ENCODE measurements at places on chromosomes 6 and 20.

GRCh38 chr6:134527108-134527787, 209.3 kb upstream of the SGK1 start:
- no peak for DNase-seq

DNA sequence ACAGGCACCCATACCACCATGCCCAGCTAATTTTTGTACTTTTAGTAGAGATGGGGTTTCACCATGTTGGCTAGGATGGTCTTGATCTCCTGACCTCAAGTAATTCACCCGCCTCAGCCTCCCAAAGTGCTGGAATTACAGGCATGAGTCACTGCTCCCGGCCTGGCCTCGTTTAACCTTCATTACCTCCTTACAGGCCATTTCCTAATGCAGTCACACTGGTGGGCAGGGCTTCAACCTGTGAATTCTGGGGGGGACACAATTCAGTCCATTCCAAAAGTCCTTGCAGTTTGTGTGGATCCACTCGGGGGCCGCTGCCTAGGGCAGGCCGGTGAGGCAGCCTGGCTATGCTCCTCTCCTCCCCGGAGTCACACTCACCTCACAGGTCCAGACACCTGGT, 112.4 kb upstream of the SNX9 start:
- DNase-seq: no peak

- no peak for DNase-seq
Measured at GRCh38 chr6:10136636-10137035, 278.2 kb downstream of the TFAP2A start.

DNA sequence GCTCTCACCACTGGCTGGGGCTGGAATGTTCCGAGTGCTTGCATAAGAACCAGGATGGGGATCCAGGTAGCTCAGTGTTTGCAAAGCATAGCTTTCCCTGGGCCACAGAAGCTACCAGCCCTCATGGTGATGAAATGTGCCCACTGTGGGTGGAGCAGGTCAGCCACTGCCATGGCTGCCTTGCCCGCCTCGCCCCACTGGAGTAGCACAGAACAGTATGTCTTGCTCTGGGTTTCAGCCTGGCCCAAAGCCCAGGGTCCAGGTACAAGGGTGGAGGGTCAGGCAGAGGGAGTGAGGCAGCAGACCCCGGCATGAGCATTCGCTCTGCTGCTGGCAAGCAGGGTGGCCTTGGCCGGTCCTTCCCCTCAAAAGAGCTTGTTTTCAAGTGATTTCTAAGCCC, 34.7 kb downstream of the KCNK17 start:
- DNase-seq: no peak

DNA sequence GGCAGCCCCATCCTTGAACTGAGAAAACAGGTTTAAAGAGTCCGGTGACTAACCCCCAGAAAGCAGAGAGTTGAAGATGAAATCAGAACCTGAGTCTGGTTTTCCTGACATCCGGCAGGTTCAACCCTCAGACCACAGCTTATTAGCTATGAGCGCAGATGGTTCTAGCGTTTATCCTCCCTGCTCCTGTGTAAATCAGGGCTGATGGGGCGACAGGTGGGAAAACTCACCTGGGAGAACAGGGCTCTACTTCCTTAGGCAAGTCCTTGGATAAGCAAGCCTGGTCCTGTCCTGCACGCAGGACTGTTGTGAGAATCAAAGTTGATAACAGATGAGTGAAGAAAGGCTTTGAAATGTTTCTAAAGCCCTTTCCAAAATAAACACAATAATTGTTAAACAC, 31.4 kb downstream of the GHRH start:
- DNase-seq: no peak

GRCh38 chr6:8195040-8195713, 92.8 kb upstream of the EEF1E1 start:
- no peak for DNase-seq

DNA sequence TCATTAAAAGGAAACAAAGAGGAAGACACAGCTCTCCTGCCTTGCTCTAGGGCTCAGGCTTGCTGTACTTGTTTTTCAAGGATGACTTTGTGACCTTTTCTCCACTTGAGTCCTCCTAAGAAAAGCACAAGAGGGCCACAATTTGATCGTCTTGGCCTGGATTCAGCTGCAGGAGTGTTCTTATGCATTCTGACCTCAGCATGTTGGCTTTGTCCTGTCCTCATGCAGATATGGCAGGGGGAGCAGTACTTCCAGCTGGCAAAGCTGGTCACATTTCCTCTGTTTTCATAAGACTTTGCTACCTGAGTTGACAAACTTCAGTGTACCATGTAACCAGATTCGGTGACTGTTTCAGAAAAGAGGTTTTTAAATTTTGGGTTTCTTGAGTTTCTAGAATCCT, 30.8 kb downstream of the KDM1B start:
- DNase-seq: no peak

DNA sequence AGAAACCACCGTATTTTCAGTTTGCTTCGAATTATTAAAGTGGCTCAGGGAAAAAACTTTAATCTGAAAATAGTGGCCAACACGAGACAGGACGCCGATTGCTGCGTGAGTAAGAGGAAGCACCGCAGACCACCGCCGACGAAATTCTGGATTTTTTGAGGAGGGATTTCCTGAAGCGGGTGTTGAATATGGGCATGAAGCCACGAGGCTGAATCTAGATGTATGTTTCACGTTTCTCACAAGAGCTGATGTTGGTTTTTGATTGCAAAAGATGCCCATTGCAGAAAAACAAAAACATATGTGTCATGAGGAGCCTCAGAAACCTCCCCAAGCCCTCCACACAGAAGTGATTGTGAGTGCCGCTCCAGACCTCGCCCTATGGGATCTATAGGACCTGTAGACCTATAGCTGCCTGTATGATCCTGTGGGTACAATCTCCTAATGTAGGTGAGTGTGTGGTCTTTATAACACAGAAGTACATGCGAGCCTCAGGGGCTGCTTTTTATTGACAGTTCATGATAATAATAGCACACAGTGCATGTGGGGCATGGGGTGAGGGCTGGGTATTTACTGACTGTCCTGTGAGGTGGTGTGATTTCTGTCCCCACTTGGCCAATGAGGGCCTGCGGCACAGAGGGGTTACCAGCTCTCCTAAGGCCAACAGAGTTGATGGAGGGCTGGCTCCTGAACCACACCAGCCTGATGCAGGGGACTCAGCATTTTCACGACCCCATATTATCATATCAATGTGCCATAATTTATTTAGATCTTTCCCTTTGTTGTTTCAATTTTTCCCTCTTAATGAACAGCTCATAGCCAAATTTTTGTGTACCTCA, 243.9 kb downstream of the DLL1 start:
- no peak for DNase-seq

- no peak for DNase-seq
Measured at GRCh38 chr6:119077391-119077642, 1.1 kb downstream of the FAM184A start.

GRCh38 chr6:88908598-88909548, 54.5 kb downstream of the RNGTT start:
- no peak for DNase-seq

GRCh38 chr6:392441-393390, 1.2 kb downstream of the IRF4 start:
- DNase-seq: no peak

DNA sequence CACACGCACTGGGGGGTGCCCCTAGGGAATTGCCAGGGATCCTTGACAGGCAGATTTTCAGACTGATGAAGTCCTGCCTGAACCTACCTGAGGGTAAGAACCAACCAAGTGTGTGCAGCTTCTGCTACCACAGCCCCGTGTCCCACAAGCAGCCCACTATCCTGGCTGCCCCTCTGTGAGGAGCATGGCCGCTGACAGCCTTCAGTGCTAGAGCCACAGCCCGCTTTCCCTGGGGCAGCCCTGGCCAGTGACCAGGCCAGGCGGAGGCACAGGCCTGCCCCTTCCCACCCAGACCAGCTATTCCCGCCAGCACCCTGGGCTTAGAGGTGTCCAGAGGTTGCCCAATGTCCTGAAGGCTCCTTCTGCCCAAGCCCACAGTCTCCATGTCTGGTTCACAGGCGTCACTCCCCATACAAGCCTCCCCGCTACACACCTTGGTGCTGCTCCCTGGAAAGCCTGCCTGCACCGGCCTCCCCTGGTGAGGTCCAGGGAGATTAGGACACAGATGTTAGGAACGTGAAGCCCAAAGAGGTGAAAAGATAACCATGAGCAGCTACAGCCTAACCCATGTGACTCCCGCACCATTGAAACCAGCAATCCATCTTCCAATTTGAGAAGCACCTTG, 207.0 kb downstream of the SYNDIG1 start:
- DNase-seq: no peak

DNA sequence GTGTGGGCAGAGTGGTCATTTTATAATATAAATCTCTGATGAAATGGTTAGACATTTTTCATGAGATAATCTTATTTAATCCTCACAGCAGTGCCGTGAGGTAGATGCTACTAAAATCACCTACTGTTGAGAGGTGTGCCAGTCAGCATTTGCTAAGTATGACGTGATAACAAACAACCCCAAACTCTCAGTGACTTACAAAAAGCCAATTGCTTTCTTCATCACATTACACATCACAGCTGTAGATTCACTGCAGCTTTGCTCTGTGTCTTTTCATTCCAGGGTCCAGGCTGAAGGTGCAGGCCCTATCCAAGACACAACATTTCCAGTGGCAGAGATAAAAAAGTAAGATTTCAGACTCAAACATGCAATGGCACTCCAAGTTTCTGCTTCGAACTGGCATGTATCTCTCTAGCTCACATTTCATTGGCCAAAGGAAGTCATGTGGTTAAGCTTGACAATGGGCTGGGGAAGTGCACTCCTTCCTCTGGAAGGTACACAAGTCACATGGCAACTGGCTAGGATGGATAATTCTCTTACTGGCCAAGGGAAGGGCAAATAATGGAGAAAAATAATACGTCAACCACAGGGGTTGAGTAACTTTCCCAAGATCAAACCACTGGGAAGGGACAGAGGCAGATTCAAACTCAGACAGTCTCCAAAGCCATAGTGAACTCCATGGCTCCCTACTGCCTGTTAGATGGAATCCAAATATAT, 69.5 kb upstream of the EPB41L1 start:
- DNase-seq: no peak

GRCh38 chr6:84618836-84619235, 145.6 kb downstream of the TBX18 start:
- no peak for DNase-seq

GRCh38 chr6:26329763-26330511, 35.1 kb upstream of the BTN3A2 start:
- no peak for DNase-seq

DNA sequence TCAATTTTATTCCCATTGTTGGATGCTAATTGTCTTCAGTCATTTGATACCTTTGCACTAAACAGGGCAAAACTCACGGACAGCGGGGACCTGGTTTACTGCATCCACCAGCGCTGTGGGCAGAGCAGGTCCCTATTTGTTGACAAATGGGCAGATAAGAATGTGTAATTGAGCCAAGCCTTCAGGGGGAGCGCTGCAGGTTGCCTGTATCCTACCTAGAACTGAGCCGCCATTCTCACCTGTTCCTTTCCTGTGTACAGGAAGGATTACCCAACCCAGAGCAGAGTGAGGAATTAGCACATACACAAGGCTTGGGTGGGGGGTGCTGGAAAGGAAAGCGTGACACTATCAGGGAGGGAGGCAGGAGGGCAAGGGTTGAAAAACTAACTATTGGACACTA, 89.1 kb upstream of the FOXA2 start:
- DNase-seq: no peak

DNA sequence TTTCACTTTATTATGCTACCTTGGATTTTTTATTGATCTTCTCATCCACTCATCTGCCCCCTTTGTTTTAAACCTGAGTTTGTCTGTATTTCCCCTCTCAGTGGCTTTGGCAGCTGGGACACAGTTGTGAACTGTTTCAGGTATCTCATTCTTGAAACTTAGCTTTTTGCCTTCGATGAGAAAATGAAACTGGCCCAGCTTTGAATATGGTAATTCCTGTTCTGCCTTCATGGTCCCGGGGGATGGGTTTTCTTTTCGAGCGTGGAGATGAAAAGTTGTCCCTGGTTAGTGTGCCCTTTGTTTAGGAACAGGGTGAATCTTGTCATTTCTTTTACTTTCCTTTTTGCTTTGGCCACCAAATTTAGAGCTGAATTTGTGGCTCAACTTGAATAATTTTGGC, 25.6 kb downstream of the DHX35 start:
- peak; percentile 50 for DNase-seq

DNA sequence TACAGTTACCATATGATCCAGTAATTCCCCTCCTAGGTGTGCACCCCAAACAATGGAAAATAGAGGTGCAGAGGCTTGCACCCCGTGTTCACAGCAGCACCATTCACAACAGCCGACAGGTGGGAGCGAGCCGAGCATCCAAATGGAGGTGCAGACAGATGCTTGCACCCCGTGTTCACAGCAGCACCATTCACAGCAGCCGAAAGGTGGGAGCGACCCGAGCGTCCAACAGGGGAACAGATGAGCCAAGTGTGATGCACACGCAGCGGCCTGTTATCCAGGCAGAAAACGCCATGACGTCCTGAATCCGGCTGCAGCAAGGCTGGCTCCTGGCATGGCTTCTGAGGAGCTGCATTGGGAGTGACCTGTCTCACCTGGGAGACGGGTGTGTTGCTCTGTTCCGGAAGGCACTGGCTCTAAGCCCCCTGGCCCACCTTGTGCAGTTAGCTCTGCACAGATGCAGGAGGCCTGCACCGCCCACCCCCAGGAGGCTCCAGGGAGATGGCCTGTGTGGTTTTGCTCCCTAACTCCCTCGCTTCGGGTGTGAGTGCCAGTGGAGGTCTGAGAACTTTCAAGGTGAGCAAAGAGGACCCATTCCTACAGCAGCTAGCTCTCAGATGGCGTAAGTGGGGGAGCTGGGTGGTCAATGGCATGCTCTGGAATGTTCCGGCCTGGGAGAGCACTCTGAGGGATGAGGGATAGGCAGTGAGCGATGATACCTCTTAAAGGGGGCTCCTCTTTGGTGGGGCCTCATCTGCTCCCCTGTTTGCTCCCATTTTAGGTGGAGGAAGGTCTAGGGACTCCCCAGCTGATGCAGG, 47.8 kb upstream of the FRMD1 start:
- DNase-seq: no peak

- DNase-seq: no peak
Measured at GRCh38 chr20:2887715-2888114, 14.4 kb downstream of the PTPRA start.

DNA sequence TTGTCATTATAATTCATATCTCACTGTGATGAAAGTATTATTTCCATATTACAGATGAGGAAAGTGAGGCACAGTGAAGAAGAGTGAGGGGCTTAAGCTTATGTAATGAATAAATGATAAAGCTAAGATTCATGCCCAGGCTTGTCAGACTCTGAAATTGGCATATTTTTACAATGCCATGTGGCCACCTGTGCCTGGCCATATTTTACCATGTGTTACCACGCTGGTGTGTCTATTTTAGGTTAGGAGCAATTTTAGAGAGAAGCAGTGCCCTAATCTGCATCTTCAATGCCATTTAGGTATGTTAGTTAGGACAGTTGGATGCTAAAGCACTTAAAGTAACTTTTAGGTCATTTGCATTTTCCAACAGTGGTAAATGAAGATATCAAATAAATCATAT, 188.0 kb upstream of the FLRT3 start:
- no peak for DNase-seq
